Endothelial cell of umbilical vein (primary cell): ENCODE measurements at places on chromosomes 1 and 21. TPM values are rescaled to one million over a fixed set of nuclear protein-coding genes. Genes with fewer than 3 reads are reported as not detected.

GRCh38 chr1:22662318-22662717 lies 9.3 kb downstream of the C1QB start:
- DNase-seq: no peak

The NBPF10 gene
- 1.8 TPM in 2 replicates for total RNA-seq

DNA sequence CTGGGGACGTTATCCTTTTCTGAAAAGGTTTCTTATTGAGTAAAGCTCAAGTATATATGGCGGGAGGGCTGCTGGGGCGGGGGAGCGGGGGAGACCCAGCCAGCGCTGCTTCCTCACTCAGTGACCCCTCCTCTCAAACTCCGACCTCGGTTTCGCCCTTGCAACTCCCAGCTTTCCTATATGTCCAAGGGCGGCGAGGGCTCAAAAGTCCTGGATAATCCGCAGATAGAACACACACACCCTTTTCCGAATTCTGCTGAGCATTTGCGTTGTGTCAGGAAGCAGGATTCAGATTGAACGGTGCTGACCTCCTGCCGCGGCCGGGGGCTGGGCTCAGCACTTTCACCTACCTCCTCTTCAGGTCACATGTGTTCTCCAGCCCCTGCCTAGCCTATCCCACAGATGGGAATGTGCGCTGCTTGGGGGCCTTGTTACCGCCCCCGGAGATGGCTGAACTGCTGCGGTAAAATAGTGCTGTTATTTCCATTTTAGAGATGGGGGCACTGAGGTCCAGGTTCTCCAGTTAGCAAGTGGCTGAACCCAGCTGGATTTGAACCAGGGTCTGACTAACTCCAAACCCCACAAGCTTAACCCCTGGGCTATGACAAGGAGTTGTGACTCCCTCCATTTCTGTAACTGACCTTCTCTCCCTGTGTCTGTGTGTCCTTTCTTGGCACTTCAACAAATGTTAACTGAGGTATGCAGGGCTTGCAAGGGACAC lies 795 bp upstream of the AHDC1 start:
- DNase-seq: no peak

DNA sequence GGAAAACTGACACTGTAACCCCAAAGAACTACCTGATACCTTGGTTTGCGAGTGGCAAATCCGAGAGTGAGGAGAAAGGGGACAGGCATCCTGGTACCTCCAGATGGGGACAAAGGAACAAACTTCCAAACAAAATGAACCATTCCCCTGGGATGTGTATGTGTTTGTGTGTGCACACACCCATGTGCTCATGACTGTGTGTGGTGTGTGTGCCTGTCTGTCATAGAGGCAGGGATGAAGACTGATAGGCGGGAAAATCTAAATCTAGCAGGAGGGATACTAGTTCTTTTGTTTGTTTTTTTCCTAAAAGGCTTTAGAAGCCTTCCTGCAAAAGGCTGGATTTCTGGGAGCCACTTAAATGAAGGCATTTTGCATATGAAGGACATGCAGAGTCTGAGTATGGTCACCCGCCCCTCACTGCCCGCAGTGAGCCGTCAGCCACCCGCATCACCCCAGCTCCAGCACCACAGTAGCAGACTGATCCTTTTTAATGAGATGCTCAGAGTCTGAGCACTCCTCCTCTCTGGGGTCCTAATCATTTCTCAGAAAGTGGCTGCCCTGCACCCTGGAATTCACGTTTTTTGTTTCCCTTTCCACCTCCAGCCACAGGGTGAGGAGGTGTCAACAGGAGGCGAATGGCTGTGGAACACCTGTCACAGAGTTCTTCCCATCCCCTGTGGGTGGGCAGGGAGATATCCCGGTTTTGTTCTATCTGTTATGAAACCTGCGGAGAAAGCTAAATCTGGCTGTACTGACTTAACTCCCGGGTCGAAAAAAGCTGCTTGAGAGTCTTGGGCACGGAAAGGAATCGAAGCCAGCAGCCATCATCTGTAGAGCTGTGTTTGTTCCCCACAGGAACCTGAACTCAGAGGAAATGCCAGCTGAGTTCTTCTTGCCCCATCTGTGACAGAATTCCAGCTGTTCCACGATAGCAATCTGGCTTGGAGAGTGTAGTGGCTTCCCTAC lies 34.9 kb downstream of the UTP25 start:
- DNase-seq: no peak
